ENCODE measurements at places on chromosomes 4 and X. TPM values are rescaled to one million over a fixed set of nuclear protein-coding genes. Genes with fewer than 3 reads are reported as not detected.

Gene NPY2R
- total RNA-seq, result not detected

Gene SPANXB1
- not detected for total RNA-seq

Gene ARX
- total RNA-seq, result not detected

Gene NAP1L2
- not detected for total RNA-seq

Gene MAGED2
- 481 TPM for total RNA-seq

Gene IL13RA1
- total RNA-seq, result 23.5 TPM

Gene IL2
- total RNA-seq, result not detected

Gene SPANXN4
- total RNA-seq, result not detected

Gene MAGEA2
- not detected for total RNA-seq

Gene GLOD5
- total RNA-seq, result not detected

Gene FAM53A
- total RNA-seq, result 0.98 TPM

Gene ESX1
- total RNA-seq, result not detected

Gene SLC16A2
- 5.5 TPM for total RNA-seq

Gene CLDN22
- total RNA-seq, result not detected

Gene RAB39B
- under 0.01 TPM for total RNA-seq

Gene AKAP14
- not detected for total RNA-seq

Gene COX7B2
- total RNA-seq, result not detected

Gene MAGEH1
- 57.0 TPM for total RNA-seq

Gene SNCA
- total RNA-seq, result 0.11 TPM

Gene ADH1B
- total RNA-seq, result not detected

Gene GLUD2
- 0.54 TPM for total RNA-seq

Gene DUSP21
- not detected for total RNA-seq

Gene GABRG1
- total RNA-seq, result not detected

Gene GPR173
- 6.7 TPM for total RNA-seq

Gene KCNIP4
- total RNA-seq, result 3.1 TPM

Gene TSPAN7
- not detected for total RNA-seq

Gene CASP3
- total RNA-seq, result 34.3 TPM

Gene VEGFD
- not detected for total RNA-seq

Gene SAGE1
- total RNA-seq, result not detected

Gene BST1
- 25.1 TPM for total RNA-seq

Gene BEX3
- total RNA-seq, result 146 TPM

Gene PDZD11
- total RNA-seq, result 66.2 TPM

Gene SYNPO2
- total RNA-seq, result 0.79 TPM

Gene UCP1
- total RNA-seq, result 0.11 TPM

Gene TXLNG
- total RNA-seq, result 5.5 TPM

Gene RGS12
- 14.3 TPM for total RNA-seq

Gene RWDD4
- 32.8 TPM for total RNA-seq

Gene LYAR
- total RNA-seq, result 2.4 TPM

Gene PAGE3
- total RNA-seq, result not detected

Gene CD38
- under 0.01 TPM for total RNA-seq

Measured in placental epithelial cell (primary cell).